ENCODE measurements at places on chromosomes 13 and 19.

- DNase-seq, result no peak
Observed at GRCh38 chr13:97974773-97975172, 21.3 kb downstream of the IPO5 start.

DNA sequence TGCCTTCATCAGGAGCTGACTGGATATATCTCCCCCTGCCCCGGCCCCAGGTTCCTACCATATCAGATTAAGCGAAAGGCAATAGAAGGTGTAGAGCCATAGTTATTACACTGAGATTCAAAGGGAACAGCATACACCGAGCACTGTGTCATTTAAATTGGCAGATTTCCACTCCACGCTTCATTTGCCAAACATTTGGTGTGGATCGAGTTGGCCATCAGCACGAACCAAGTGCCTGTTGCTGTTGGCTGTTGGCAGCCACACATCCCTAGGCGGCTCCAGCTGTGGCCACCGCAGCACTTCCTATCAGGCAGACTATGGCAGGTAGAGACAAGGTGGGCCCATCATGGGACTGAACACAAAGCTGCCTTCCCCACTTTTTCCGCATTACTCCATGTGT lies 115.8 kb downstream of the CCNA1 start:
- no peak for DNase-seq

DNA sequence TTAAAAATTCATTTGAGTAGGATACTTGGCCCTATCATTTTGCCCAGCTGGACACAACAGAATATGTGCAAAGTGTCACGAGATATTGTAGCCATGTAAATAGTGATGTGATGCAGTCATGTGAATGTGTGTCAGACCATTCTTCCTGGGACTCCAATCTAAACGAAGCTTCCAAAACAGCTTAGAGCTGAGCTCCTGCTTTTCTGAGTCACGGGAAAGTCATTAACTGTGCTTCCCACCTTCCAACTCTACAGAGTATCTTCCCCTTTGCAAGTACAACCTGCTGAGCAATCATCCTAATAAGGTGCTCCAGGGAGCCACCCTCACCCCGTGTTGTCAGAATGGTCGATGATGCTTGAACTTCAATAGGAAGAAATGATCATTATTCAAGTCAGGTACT lies 294.7 kb downstream of the MYO16 start:
- DNase-seq, result no peak

DNA sequence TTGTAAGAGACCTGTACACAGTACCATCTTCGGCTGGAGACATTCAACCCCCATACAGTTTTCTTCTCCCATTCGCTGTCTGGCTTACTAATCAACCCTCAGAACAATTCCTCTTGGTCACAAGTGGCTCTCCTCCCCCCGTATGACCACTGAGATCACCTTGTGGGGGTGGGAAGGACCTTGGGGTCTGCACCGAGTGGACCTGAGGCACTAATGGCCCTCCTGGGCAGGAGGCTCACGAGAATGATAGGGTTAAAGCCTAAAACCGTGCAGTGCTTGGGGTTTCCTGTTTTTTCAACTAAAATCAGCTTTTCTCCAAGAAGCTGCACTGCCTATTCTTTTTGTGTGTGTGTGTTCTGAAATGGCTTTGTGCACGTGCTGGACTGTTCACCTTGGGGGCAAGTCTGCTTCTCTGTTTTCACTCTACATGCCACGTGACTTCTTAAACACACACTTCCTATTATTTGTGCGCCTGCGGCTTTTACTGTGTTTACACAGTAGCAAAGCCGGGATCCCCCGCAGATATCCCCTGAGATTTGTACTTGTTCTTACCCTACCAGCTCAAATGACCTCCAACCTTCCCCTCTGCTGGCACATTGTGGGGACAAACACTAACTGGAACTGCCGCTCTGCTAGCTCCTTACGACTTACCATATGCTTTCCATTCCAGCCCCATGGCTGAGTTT lies 12.3 kb downstream of the RBM26 start:
- peak; percentile 96 for DNase-seq

DNA sequence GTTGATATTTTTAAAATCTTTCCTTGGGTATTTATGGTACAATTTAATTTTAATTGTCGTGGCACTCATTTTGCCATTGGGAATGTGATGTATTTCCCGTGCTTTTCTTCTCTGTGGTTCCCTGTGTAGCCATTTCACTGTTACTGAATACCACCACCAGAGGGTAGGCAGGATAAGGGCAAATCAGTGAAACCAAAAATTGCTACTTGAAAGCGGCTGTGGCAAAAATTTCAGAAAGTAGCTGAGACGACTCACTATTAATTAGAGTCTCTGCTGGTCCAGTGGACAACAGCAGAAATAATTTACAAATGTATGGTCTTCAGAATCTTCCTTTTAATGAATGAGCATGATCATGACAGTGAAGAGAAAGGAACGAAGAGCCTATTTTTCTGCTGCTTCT lies 34.4 kb upstream of the MIR17HG start:
- peak; percentile 14 for DNase-seq

GRCh38 chr19:2645826-2646225 lies 56.7 kb downstream of the GNG7 start:
- no peak for DNase-seq

DNA sequence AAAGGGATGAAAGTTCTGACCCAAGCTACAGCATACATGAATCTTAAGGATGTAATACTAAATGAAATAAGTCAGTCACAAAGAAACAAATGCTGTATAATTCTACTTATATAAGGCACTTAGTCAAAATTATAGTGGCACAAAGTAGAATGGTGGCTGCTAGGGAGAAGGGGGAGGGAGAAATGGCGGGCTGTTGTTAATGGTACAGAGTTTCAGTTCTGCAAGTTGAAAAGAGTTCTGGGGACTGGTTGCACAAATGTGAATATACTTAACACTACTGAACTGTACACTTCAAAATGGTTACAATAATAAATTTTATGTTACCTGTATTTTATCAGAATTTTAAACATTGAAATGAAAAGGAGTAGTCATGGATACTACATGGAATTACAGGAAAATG lies 48.9 kb upstream of the CLDN10 start:
- DNase-seq, result no peak

- DNase-seq, result peak; percentile 56
Observed at GRCh38 chr13:76991432-76991795, 467 bp upstream of the CLN5 start.

- no peak for DNase-seq
Observed at GRCh38 chr13:98854448-98854847, 102.0 kb upstream of the SLC15A1 start.

DNA sequence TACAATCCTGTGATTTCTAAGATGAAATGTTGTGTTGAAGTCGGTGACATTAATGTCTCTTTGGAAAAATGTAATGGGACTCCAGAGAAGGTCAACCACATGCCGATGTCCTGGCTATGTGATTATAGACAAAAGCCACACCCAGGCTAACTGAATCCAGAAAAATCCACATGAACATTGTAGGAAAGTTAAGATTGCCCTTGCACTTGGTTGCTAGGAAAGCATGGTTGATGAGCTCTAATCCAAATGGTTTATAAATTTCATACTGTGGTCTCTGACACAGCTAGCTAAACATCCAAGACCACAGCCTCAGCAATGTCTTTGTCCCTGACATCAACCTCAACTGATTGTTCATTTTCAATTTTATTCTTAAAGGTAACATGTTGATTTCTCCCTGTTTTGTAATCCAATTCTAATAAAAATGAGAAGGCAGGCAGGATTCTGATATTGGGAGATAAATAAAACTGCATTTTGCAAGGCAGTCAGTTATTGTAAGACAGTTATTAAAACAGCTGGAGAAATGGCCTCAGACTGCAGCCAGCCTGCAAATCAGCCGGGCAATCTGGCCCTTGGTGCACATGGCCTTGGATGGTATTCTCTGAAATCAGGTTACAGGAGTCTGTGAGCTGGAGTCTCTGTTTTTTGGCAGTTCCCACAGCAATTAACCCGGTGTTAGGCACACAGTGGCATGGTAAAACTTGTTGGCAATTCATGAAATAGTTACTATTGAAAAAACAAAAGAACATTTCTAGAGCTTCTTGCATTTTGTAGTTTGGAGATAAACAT lies 93.9 kb downstream of the STARD13 start:
- no peak for DNase-seq

DNA sequence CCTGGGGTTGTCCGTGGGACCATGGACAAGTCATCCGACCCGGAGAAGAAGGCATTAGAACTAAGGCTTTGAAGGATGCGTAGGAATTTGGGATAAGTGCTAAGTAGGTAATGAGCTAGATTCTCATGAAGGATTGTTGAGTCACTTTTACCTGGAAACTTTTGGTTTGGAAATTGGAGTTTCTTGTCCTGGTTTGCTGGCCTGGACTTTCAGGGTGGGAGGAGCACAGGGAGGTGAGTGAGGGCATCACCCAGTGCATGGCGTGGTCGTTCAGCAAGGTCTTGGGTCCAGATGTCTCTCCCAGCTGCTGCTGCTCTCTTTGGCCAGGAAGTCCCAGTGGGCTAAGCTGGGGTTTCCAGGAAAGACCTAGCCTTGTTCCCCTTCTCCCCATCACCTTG lies 7.6 kb downstream of the NFIC start:
- DNase-seq, result no peak

DNA sequence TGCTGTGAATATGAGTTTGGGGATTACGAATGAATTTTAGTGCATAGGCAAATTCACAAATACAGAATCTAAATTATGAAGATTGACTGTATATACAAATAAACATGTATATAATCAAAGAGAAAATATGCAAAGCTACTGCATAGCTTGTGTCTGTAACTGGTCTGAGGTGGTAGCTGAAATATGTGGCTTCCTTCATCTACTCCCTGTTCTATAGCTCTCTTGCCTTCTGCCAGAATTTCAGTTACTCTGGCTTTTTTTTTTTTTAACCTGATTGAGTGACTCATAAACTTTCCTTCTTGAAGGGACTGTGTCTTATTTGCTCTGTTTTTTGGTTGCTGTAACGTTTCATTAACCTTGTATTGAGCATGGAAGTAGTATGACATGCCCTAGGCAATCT lies 26.6 kb downstream of the DNAJC3 start:
- no peak for DNase-seq

DNA sequence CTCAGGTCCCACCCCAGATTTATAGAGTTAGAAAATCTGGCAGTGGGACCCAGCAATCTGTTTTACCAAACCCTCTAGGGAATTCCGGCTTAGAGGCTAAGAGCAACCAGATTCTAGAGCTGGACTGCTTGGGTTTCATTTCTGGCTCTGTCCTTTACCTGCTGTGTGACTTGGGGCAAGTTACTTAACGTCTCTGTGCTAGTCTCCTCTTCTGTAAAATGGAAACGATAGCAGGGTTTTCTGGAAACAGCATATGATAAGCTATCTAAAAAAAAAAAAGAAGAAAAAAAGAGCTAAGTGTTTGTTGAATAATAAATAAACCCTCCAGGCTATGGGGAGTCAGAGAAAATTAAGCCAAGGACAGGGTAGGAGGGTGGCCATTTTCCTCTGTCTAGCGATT lies 11.6 kb upstream of the CACNG7 start:
- DNase-seq, result no peak

DNA sequence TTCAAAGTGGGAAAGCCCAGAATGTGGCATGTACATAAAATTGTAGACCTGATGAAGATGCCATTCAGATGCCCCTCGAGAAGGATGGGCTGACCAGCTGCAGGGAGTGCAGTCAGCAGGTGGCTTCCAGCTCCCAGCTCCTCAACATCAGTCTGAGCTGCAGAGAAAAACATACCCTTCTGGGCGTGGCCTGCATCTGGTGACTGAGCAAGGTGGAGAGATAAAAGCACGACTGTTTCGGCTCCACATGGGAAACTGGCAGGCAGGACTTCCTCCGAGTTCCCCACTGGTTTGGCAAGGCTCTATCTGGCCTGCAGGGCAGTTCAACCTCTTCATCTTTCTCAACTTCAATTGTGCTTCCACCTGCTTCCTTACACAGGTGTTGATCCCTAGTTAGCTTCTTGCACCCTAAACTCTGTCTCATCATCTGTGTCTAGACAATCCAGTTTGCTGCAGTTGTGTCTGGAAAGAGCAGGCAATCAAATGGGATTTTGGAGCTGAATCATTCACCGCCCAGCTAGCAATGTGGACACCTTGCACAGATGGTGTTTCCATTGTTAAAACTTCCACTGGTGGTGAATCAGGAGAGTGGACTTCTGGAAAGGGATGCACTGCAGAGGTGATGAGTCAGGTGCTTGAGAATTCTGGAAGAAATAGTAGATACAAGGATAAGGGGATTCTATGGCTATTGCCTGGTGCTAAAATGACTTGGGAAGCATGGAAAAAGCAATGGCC lies 56.8 kb downstream of the POLR1D start:
- DNase-seq, result no peak

GRCh38 chr13:46150134-46150693 lies 31.8 kb downstream of the LCP1 start:
- no peak for DNase-seq

- DNase-seq, result no peak
Observed at GRCh38 chr13:43959291-43959690, 79.6 kb downstream of the LACC1 start.

- no peak for DNase-seq
Observed at GRCh38 chr13:25172303-25172630, 179 bp upstream of the AMER2 start.

DNA sequence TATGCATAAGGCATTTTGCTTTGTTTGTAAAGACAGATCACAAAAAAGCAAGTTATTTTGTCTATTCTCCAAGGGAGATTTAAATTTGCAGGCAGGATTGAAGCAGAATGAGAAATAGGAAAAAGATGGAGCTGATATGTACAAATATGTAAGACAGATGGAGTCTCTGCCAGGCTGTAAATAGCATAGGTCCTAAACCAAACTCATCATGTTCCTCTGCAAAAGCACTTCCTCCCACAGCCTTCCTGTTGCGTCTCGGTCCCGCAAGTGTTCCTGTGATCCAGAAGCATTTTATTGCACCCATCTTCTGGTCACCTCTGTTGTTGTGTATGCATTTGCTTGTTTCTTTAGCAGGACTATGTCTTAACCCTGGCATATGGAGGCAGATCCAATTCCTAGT lies 95.7 kb upstream of the CLDN10 start:
- peak; percentile 15 for DNase-seq

GRCh38 chr13:107275312-107275711 lies 707.4 kb upstream of the ARGLU1 start:
- no peak for DNase-seq

GRCh38 chr19:29384656-29385055 lies 141.1 kb upstream of the VSTM2B start:
- no peak for DNase-seq

- peak; percentile 68 for DNase-seq
Observed at GRCh38 chr19:13840305-13841085, 36.4 kb upstream of the NANOS3 start.

GRCh38 chr13:74048756-74049155 lies 85.4 kb downstream of the KLF12 start:
- no peak for DNase-seq

GRCh38 chr19:2552859-2553258 lies 76.9 kb downstream of the GADD45B start:
- peak; percentile 88 for DNase-seq

GRCh38 chr13:33058776-33059327 lies 42.6 kb downstream of the KL start:
- no peak for DNase-seq
